ENCODE measurements at places on chromosomes 7 and 10.
A peak's percentile ranks its signal among the peaks of the same experiment; 100 is the strongest.

GRCh38 chr10:67520924-67521520 is 175.0 kb downstream of the CTNNA3 start:
- DNase-seq = peak; percentile 24

DNA sequence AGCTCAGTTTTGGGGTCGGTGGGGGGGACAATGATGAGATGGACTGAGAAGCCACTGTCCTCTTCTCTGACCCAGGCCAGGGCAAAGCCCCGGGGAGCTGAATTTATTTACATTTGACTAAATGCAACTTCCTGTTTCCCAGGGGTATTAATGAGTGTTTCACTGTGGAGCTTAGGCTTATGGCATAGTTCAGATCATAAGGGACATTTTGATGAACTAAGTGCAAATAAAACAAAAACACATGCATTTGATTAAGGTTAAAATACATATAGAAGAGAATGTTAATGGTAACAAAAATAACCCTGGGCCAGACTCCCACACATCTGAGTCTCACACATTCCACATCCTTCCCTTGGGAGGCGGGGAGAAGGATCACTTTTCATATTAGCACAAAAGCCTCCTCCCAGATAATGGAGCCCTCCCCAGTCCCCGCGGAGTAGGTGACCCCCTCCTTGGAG is 320.6 kb downstream of the FRMD4A start:
- no peak for DNase-seq

GRCh38 chr10:65751896-65752295 is 1173.9 kb upstream of the LRRTM3 start:
- no peak for DNase-seq

DNA sequence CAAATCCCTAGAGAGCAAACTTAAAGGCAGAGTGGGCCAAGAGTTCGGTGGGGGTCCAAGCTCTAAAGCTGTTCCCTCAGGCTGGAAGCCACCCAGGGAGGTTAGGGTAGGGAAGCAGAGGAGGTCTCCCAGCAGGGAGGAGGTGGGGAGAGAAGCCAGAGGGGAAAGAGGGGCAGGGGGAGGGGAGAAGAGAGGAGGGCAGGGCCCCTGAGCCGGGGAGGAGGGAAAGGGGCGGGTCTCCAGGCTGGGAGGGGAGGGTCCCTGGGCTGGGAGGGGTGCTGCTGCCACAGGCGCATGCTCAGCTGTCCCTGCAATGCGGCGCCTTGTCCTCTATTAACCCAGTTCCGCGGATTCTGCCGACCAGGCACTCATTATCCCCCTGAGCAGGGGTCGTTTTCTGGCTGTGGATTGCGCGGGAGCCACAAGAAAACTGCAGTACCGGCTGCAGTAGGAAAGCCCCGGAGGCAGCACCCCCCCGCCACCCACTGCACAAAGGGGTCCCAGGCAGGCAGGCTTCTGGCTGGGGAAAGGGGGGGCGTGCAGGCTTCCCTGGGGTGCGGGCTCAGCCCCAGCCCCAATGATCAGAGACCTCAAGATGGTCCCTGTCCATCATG is 49.3 kb downstream of the CAMK2B start:
- no peak for DNase-seq

DNA sequence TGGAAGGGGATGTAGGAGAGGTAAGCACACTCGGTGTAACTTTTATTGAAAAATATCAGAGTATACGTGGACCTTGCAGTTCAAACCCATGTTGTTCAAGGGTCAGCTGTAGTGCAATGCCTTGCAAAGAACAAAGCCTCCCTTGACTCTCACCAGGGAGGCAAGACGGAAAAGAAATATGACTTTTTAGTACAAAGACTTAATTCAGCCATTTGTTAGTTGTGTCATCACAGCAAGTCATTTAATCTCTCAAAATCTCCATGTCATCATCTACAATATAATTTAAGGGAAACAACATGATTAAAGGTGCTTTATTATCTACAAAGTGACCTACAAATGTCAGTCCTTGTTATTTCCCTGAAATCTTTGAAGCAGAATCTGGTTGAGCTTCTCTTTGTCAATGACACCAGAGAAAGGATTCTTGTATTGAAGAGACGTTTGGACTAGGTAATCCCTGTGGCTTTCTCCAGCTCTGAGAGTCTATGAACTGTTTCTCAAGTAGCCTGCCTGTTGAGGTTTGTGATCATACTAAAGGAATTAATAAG is 502.8 kb downstream of the REEP3 start:
- no peak for DNase-seq

DNA sequence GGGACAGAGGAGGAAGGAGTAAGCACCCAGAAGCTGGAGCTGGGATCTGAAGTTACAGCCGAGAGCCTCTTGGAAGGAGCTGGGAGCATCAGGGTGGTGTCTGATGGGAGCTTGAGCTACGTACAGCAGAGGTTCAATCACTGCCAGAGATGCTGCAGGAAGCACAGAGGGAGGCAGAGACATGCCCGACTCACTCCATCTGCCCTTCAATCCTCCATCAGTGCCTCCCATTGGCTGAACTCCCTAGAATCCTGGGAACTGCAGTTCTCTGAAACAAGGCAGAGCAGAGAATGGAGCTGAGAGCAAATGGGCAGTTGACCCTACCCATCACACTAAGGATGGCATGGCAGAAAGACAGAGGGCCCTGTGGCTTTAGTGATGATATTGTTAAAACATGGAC is 40.0 kb upstream of the CTBP2 start:
- no peak for DNase-seq

GRCh38 chr7:50790381-50790780 is 7.7 kb upstream of the GRB10 start:
- DNase-seq = no peak

GRCh38 chr10:36269222-36269621 is 627.1 kb upstream of the FZD8 start:
- no peak for DNase-seq

GRCh38 chr7:121547544-121548092 is 151.5 kb upstream of the FAM3C start:
- peak; percentile 24 for DNase-seq

GRCh38 chr7:96033009-96033598 is 260.8 kb downstream of the DYNC1I1 start:
- no peak for DNase-seq

DNA sequence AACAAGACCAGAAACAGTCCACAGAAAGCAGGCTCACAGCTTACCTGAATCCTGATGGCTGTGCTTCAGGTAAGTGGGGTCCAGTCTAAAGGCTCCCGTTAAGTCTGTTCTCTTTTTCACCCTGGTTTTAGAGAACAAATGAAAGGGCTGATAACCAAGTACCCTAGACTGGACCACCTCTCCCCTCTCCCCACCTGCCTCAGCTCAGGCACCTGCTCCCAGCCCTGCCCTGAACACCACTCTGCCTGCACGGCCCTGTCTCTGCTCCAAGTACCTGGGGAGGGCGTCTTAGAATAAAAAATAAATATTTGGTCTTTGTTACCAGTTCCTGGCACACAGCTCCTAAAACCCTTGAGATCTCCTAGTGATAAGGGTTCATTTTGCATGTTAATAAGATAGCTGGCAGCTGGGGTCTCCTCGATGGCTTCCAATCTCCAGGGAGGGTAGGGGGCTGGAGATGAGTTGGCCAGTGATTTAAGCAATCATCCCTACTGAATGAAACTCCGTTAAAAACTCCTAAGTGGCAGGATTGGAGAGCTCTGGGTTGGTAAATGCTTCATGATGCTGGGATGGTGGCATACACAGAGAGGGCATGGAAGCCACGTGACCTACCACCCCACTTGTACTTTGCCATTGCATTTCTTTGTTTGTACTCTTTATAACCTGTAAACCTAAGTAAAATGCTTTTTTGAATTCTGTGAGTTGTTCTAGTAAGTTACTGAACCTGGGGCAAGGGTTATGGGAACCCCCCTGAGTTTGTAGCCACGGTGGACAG is 29.8 kb upstream of the FIGNL1 start:
- DNase-seq = no peak

DNA sequence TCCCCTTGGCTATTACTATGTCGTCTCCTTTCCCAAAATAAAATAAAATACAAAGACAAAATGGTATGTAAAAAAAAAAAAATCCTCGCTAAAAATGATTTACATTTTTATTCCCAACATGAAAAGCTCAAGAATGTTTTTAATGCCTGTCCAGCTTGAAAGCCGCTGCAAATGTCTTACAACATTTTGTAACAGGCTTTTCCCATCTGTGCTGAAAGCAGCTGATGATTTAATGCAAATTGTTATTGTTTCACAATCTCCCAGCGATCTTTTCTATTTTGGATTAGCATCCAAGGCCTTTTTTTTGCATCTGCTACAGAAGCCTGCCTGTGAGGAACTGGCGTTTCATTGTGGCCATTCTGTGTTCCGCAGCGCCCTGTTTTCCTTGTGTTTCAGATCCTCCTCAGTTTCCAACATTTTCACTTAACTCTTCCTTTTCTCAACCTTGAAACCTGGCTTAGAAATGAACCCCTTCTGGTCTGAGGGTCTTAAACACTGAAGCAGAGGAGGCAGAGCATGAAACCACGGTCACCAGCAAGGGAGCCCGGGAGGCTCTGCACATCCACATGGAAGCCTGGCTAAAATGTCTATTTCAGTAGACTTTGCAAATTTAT is 712.1 kb downstream of the PARD3 start:
- no peak for DNase-seq

GRCh38 chr10:112766636-112767035 is 183.4 kb upstream of the TCF7L2 start:
- DNase-seq = no peak

DNA sequence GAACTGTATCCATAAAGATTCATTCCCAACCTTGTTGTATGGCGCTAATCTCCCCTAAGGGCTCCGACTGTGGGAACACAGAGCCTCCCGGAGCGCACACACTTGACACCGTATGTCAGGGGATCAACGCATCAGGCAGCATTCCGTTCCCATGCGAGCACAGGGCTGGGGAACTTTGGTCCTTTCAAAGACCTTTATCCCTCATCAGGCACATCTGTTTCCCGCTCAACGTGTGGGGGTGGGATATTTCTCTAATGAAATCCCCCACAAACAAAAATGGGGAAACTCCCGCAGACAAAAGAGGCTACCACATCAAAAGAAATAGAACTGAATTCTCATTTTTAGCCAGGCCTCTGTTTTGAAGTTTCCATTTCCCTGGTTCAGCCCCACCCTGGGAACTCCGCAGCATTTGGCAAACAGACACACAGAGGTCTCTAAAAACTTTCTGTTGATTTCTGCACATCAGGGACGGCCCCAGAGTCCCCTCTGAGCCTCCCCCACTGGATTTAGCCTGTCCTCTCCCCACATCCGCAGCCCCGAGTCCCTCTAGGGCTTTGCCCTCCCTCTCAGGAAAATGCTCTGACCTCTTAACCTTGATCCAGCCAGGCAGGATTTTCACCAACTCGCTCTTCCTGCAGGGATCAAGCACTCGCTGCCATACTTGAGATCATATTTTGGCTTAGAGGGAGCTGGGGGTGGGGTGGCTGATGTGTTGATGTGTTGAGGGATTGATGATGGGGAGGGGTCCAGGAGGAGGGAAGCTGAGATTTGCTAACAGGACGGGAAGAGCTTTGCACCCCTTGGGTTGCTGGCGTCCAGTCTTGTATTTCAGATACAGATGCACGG is 6.6 kb downstream of the CPA5 start:
- no peak for DNase-seq

DNA sequence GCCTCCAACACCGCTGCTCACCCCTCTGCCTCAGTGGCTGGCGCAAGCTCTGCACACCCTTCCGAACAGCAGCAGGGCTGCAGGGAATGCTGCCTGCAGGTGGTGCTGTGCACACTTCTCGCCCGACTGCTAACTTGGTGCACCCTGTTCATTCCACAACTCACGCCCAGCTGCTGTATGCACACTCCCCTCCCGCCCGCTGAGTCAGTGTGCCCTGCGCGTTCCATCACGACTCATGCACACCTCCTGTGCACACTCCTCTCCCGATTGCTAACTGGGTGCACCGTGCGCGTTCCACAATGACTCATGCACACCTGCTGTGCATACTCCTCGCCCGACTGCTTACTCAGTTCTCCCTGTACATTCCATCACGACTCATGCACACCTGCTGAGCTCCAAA is 21.5 kb downstream of the ADARB2 start:
- DNase-seq = no peak

DNA sequence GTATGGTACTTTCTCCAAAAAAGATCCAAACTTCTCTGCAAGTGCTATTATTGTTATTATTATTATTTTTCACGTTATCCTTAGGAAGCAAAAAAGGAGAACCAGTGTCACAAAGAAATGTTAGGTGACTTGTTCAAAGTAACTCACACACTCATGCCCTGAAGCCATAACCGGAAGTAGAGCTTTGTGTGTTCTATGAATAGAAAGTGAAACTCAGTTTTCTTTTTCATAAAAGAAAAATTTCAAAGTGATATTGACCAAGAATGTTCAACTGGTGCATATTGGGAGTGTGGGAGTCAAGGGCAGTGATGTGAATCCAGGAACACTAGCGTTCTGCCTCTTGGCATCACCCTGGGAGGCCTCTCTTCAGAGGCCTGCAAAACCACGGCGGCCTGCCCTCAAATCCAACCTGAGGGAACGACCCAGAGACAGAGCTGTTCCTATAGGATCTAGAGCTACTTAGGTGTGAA is 106.1 kb downstream of the PRKCQ start:
- peak; percentile 62 for DNase-seq

- DNase-seq = no peak
Measured at GRCh38 chr10:123021517-123021916, 12.7 kb downstream of the ACADSB start.

DNA sequence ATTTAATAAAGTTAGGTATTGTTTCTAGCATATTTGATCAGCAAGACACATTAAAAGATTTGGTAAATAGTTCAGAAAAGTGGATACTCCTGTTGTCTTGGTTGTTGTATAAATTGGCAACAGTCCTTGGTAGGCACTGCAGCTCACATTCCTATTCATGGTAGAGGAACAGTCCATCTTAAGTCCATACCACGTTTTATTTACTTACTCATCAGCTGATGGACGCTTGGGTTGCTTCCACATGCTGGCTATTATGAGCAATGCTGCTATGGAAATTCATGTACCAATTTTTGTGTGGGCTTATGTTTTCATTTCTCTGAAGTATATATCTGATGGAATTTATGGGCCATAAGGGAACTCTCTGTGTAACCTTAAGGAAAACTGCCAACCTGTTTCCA is 43.3 kb downstream of the C10orf120 start:
- DNase-seq = no peak

GRCh38 chr10:96588616-96589419 is 2.0 kb upstream of the TM9SF3 start:
- DNase-seq = no peak

- no peak for DNase-seq
Measured at GRCh38 chr7:52071744-52072143, 755.1 kb upstream of the COBL start.

- no peak for DNase-seq
Measured at GRCh38 chr7:66013938-66014337, 31.9 kb upstream of the GUSB start.

GRCh38 chr10:44363716-44364115 is 21.2 kb downstream of the CXCL12 start:
- DNase-seq = no peak
